ENCODE measurements at places on chromosomes 4 and X.

DNA sequence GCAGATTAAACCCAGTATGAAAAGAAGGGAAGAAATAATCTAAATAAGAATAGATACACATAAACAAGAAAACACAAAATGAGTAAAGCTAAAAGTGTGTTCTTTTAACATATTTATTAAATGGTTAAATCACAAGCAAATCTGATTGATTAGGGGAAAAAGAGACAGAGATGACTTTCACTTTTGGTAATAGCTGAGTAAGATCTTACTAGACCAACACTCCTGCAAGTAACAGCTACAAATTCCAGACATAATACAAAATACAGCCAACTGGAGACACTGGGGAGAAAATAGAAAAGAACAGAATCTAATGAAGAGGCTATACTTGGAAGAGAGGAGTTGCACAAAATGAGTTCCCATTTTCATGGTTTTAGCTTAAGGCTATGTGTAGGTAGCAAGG lies 33.5 kb downstream of the OR13H1 start:
- no peak for DNase-seq

GRCh38 chr4:78703079-78703478 lies 73.1 kb upstream of the BMP2K start:
- no peak for DNase-seq

DNA sequence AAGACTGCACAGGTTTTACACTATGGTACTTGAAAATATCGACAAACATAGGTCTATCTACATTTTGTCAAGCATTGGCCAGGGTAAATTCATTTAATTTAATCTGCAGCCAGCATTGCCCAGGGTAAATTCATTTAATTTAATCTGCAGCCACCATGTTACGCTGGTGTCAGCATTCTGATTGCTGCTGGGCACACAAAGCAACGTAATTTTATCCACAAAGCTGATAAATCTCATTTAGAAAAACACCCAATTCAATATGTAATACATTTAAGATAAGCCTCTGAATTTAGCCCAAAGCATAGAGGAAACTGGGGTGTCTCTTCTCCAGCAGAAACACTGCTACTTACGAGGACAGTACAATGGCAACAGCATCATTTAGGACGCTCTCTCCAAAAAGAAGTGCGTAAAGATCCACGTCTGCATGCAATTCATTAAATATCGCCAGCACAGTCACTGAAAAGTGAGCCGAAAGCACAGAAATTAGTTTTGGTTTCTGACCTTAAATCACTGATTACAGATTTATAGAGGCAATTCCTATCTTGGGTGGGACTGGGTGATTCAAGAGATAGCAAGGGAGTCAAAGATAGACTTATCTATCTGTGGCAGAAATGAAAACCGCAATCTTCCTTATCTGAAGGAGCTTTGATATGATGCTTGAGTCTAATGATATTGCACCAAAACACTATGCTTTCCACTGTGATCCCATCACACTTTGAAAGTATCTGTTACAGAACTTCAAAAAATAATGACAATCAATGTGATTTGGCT lies 88.8 kb downstream of the CHST7 start:
- DNase-seq, result no peak

DNA sequence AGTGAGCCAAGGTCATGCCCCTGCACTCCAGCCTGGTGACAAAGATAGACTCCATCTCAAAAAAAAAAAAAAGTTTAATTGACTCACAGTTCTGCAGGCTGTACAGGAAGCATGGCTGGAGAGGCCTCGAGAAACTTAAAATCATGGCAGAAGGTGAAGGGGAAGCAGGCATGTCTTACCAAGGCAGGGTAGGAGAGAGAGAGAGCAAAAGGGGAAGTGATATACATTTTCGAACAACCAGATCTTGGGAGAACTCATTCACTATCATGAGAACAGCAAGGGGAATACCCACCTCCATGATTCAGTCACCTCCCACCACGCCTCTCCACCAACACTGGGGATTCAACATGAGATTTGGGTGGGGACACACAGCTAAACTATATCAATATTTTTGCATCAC lies 315.2 kb upstream of the HTR2C start:
- no peak for DNase-seq

DNA sequence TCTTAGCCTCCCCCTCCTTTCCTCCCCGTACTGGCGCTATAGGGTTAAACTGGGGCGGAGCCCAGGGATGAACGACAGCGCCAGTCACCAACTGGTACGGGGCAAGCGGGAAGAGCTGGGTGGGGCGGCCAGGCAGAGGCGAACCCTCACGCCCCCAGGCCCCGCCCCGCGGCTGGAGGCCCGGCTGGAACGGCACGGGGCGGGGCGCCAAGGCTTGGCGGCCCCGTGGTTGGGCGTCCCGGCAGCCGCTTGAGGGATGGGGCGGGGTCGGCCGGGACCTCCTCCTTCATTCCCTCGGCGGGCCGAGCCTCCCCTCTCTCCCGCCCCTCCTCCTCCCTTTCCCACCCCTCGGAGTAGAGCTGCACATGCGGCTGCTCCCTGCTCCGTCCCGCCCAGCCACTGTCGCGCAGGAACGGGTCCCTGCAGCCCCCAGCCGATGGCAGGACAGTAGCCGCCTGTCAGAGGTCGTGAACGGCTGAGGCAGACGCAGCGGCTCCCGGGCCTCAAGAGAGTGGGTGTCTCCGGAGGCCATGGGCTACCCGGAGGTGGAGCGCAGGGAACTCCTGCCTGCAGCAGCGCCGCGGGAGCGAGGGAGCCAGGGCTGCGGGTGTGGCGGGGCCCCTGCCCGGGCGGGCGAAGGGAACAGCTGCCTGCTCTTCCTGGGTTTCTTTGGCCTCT lies at the start of gene EDA:
Gene EDA (plus strand): TSS at position 335 of the 678 bp plus-strand sequence.
- peak; percentile 13 for DNase-seq

DNA sequence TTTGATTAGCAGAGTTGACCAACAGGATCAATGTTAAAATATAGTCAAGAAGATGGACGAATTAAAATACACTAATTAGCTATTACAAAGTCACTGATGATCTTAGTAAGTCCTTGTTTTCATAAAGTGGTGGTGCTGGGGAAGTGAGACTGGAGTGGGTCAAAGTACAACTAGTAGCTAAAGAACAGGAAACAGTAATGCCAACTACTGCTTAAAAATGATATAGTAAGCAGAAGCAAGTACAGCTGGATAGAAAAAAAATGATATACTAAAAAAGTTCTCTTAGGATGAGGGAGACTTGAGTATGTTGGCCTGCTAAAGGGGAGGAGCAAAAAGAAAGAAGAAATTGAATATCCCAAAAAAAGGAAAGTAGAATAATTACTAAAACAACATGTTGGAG lies 580.8 kb upstream of the FTHL17 start:
- no peak for DNase-seq

GRCh38 chr4:4805887-4806286 lies 53.6 kb upstream of the MSX1 start:
- DNase-seq, result no peak

DNA sequence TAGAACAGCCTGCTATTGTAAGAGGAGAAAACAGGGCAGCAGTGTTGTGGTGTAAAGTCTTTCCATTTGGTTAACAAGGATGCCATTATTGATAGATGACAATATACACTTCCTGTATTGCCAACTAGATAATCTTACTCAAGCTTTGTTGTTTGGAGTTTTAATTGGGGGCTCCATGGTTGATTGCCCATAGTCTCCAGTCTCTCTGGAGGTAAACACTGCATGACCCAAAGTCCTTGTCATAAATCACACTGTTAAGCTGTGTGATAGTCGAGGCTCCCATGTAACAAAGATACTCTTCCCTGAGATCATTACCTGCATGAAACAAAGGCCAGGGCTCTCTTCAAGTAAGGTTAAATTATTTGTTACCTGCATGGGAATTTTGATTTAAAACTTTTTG lies 394.6 kb downstream of the C4orf33 start:
- DNase-seq, result no peak
